ENCODE measurements at places on chromosomes 3 and 15.

DNA sequence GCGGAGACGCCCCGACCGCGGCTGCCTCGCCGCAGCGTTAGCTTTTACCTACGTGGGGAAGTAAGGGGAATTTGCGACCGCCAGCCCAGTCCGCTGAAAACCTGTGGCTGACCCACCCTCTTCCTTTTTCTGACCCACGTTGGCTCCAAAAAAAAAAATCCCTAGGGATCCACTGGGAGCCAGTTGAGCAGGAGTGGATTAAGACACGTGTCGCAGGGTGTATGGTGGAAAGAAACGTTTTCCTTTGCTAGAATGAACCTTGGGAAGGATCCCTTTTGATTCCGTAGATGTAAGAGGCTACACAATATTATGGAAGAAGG is 575 bp upstream of the PCYT1A start:
- peak; percentile 47 for DNase-seq

GRCh38 chr3:170740726-170741591 is 129.0 kb downstream of the RPL22L1 start:
- no peak for DNase-seq

DNA sequence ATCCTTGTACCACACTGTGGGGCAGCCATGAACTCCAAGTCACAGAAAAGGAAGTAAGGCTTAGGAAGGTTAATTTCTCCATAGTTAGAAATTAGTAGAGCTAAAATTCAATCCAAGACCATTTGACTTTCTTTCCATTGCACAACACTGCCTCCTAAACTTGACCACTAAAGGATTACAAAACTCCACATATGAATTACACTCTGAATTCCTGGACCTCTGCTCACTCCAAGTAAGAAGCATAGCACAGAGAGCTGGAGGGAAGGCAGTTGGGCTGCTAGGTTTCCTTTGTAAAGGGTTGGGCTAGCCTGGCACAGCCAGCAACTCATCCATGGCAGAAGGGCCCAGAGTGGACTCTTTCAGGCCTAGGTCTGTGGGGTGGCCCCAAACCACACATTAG is 134.4 kb downstream of the MYLK start:
- no peak for DNase-seq

DNA sequence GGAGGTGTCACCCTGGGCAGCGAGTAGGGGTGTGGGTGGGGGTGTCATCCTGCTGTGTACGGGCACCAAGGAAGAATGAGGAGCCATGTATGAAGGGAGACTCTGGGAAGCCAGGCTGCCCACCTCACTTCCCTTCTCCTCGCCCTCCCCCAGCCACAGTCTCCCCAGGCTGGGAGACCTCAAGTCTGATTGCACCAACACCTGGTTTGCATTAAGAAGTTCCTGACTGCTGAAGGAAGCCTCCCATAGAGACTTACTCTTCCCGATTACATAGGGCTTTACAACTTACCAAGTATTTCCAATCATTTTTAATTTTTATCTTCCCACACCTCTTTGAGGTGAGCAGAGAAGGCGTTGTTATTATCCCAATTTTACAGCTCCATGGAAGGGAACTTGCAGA is 29.5 kb upstream of the SMAD3 start:
- no peak for DNase-seq

DNA sequence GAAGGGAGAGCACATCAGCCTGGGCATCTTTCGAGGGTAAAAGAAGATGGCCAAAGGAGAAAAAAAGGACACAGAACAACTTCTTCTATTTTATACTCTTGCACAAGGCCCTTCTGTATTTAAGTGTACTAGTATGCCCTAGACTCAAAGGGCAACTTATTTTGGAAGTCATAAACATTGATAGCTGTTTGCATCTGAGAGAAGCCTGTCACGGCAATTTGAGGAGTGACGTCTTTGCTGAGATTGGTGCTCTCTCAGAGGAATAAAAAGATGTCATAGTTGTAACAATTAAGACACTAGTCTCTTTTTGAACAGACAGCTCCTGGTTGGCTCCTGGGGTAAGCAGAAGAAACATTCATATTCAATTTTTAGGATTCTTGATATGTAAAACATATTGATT is 260.4 kb upstream of the TTC14 start:
- no peak for DNase-seq

GRCh38 chr3:24648063-24648462 is 153.4 kb upstream of the THRB start:
- no peak for DNase-seq

DNA sequence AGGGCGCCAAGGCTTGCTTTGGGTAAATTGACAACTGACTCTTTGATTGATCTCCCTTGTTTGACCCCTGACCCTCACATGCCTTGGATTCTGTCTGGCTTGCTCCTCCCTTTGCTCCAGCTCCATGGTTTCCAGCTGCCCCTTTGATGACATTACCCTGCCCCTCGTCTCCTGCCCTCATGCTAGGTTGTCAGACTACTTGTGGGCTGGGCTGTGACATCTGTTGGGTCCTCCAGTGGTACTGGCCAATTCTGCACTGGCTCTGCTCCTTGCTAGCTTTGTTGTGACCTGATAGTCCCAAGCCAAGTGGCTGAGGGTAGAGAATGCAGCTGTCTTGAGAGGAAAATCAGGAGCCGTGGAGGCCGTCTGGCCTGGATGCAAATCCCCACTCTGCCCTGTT is 6.2 kb downstream of the THSD4 start:
- no peak for DNase-seq

DNA sequence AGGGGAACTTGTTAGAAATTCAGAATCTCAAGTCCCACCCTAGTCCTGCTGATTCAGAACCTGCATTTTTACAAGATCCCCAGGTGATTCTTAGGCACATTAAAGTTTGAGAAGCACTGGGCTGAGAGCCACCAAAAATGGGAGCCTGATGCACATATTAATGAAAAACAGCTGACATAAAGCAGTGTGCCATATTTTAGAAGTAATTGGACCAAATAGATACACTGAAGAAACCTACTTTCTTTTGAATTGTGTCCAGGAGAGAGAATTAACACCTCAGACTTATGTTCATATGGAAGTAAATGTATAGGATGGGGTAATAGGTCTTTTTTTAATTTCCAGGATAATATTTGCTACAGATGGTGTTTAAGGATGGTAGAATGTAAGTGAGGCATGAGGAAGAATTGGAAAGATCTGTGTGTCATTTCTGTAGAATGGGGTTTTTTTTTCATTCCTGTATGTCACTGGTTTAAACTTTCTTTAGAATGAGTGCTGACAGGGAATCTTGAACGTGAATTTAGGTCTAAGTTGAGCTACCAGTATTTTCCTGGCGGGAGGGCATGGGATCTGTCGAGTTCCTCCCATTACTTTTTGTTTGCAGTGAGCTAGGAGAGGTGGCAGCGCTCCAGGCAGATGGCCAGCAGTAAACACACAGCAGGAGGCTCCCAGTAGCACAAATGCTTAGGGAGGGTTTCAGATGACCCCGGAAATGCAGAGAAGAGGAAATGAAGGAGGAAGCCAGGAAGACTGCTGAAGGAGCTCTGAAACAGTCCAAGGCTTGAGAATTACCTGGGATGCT is 185.6 kb downstream of the PLCL2 start:
- DNase-seq = no peak

GRCh38 chr15:71678191-71678590 is 132.2 kb upstream of the NR2E3 start:
- no peak for DNase-seq

- DNase-seq = no peak
These were observed 138.3 kb downstream of the RYR3 start for GRCh38 chr15:33448961-33449606.

GRCh38 chr3:139260041-139260486 is 83.8 kb upstream of the MRPS22 start:
- no peak for DNase-seq
